ENCODE measurements at places on chromosomes 13 and 19.
A peak's percentile ranks its signal among the peaks of the same experiment; 100 is the strongest.

DNA sequence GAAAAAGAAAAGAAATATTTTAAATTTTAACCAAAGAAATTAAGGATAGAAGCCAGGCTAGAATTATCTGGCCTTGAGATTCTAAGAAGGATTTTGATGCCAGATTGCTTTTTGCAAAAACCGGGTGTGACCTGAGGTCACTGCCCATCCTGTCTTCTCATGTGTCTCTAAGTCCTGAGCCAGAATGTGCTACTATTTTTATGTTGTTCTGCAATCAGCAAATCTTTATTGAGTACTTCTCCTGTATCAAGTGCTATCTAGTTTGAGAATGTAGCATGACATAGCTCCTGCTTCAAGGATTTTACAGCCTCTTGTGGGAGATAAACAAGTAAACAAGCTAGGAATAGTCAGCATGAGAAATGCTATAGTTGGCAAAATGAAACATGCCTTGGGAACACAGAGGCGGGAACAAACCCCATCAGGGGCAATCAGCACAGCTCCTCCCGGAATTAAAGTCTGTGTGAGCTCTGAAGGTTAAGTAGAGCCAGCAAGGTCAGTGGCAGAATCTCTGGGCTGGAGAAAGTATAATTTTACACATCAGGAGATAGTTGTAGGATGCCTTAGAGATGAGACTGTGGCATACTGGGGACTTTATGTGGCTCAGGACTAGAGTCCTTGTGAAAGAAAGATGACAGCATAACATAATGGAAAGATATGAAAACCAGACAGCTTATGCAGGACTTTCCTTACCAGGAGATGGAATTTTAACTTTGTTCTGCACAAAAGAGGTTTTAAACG, 899.5 kb upstream of the SLC10A2 start:
- no peak for DNase-seq

- no peak for DNase-seq
These were observed 55.7 kb upstream of the C1QTNF9 start for GRCh38 chr13:24253520-24254145.

DNA sequence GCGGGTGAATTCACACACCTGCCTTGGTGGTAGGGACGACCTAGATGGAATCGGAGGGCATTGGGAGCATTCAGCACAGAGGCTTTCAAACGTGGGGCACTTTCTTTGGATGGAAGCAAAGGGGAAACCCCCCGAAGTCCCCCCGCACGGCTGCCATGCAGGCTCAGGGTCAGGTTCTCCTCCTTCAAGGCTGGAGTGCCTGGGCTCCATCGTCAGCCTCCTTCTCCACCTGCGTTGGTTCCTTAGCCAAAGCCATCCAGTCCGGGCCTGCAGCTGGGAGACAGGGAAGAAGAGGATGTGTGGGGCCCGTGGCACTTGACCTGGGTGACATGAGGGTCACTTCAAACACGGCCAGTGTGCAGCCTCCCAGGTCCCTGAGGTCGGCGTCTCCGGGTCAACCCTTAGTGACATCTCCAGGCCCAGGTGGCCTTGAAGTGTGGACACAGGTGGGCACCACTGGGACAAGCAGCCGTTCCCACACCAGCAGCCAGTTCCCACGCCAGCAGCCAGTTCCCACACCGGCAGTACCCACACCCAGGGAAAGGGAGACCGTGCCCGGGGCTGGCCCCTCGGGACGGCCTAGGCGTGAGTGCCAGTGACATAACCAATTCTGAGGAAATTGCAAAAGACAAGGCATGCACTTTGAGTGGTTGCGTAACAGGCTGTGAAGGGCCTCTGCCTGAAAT, 116.0 kb downstream of the SOX1 start:
- no peak for DNase-seq

DNA sequence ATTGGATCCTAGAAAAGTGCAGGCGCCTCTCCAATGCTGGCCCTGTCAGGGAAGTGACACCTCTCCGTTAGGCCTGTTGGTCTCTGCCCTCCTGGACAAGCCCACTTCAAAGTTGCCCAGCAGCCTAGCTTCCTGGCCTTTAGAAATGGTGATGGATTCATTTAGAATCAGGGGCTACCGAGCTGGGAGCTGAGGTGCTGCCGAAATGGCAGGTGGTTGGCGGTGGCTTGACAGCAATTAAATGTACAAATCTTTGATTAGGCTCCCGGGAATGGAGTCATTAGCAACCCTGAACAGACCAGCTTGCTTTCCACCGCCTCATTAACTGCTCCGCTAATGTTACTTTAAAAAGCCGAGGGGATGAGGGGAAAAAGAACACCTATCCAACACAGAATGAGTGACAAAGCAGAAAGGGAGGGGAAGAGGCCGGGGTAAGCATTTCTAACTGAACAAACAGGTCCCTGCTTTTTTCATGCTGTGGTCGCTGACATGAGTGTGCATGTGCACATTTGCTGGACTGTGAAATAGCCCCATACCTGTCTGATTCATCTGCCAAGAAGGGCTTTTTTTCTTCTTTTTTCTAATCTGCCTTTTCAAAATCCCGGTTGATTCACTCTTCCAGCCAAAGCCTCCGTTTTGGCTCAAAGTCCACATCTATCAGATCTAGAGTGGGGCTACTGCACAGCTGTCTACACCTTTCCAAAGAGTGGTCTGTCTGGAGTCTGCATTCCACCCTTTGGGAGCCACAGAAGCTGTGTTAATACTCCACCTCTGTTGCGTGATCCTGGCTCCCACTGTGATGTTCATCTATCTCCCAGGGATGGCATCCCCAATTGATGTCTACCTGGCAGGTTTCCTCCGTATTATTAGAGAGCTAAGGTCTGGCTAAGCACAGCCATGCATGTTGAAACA, 431.9 kb downstream of the COG6 start:
- DNase-seq = no peak

- DNase-seq = no peak
These were observed 748 bp downstream of the RPS15 start for GRCh38 chr19:1438933-1439354.

DNA sequence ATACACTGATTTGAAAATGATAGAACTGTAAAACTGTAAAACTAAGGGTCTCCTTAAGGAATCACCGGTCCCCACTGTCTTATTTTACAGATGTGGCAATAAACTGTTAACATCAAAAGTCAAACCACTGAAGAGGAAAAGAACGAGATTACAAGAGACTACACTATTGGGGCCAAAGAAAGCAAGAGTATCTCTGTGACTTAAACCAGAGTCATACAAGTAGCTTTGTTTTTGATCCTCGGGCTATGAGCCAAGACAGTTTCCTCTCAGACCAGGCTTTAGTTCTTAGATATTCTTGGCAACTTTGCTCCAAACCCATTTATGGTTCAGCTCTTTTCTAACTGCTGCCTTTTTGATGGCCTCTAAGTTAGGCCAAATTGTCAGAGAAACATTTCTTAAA, 113.8 kb downstream of the TBC1D4 start:
- no peak for DNase-seq

GRCh38 chr19:45136507-45137178, 24.1 kb downstream of the NKPD1 start:
- DNase-seq = no peak

GRCh38 chr13:78607409-78608251, 4.3 kb upstream of the POU4F1 start:
- DNase-seq = peak; percentile 74

GRCh38 chr13:47798906-47799305, 202.2 kb downstream of the SUCLA2 start:
- no peak for DNase-seq

- DNase-seq = no peak
These were observed 47.8 kb downstream of the GADD45B start for GRCh38 chr19:2523630-2524311.

GRCh38 chr13:98480915-98481877, 95.7 kb downstream of the STK24 start:
- no peak for DNase-seq

DNA sequence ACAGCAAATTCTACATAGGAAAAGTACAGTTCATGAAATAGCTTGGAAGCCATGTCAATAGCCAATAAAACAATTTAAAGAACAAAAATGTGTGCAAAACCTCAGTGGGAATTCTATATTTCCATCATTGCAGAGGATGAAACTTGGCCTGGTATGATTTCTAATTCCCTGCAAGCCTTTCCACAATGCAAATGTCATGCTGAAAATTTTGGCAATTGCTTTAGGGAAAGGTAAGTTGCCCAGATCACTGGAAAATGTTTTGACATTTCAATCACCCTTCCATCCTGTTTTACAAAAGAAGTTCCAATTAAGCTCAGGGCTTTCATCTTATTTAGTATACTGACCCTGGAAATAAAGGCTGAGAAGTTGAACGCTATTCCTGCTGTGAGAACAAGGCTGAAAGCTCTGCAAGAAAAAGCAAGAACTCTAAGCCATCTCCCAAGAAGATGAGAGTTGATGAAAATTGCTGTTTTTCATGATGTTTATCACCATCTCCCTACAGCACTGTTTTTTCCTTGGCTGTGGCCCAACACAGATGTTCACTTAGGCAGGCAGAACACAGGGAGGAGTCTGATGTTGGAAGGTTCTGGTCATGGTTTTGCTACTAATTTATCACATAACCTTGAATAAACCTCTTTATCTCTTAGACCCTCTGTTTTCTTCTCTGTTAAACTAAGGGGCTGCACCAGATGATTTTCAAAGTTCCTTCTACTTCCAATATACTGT, 263.7 kb downstream of the KCTD12 start:
- no peak for DNase-seq

DNA sequence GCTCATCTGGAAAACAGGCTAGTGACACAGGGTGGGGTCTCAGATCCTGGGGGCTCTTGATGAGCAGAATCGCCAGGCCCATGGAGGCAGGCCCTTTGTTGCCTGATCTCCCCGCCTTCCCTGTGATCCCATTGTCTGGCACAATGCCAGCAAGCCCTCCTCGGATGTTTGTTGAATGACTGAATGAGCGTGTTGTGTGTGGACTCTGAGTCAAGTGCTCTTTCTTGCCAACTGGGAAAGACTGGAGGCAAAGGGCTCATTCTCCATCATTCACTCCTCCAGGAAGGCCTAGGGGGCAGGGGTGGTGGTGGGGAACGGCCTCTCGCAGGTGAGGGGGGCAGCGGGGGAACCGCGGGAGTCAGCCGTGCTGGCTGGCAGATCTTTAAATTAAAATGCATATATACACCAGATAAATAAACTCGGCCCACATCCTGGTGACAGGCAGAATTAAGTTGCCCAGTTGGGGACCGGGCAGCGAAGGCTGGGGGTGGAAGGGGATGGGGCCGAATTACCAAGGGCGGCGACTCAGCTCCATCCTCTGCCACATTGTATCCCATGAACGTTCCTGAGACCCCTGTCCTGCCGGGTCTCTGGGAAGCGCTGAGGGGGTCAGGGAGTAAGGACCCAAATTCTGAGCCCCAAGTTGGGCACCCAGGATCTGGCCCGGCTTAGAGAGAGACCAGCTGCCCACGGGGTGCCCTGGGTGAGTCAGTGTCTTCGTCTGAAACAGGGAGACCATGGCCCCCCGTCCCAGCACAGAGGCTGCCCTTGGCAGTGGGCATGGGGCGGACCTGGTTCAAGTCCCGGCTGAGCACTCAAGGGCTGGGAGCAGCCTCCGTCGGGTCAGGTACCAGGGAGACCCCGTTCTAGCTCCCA, 24.5 kb downstream of the EFNA2 start:
- no peak for DNase-seq

DNA sequence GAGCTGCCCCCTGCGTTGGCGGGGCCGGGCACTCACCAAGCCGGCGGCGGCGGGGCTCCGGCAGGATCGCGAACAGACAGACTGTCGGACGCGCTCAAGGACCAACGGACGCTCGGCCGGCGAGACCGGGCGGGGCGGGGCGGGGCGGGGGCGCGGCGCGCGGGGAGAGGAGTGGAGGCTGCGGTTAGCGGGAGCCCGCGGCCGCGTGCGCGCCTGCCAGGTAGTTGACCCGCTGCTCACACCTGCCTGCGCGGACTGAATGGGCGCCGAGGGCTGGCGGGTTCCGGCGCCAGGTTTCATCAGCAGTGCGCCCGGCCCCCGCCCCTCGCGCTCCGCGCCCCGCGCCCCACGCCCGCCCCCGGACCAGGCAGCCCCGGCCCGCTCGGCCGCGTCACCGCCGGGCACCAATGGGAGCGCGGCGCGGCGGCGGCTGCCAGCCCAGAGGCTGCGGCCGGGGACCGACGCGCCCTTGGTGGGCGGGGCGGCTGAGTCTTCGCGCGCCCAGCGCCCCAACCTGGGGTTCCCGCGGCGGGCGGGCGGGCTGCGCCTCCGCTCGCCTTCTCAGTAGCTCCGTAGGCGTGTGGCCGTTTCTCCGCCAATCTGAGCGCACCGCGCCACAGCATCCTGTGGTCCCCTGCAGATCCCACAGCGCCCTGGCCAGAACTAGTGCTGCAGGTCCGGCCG, at the start of gene SLC7A1:
Gene SLC7A1, minus strand, starts transcription at position 309 of the 684 bp plus-strand sequence. CDS start 59,500 bp downstream, outside the sequence.
- peak; percentile 84 for DNase-seq

GRCh38 chr13:48112896-48113755, 18.2 kb upstream of the MED4 start:
- DNase-seq = no peak

GRCh38 chr19:1076951-1077350, 10.0 kb downstream of the ARHGAP45 start:
- DNase-seq = no peak

DNA sequence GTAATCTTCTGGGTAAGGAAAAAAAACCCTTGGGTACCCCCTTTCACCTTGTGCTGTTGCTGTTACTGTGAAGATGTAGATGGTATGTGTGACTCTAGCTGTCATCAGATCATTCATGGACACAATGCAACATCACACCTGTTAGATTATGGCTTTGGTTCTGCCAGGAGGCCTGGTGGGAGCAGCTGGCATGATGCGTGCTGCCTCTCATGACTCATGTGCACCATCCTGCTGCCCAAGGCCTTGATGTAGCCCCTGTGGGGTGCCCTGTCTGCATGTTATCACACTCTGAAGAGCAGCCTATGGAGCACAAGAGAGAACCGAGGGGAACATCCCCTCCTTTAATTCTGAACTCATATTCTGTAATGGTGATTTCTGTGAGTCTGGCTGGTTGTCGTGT, 57.7 kb upstream of the TEX29 start:
- peak; percentile 35 for DNase-seq

- DNase-seq = no peak
These were observed 241.3 kb upstream of the IRS2 start for GRCh38 chr13:110027470-110028240.

DNA sequence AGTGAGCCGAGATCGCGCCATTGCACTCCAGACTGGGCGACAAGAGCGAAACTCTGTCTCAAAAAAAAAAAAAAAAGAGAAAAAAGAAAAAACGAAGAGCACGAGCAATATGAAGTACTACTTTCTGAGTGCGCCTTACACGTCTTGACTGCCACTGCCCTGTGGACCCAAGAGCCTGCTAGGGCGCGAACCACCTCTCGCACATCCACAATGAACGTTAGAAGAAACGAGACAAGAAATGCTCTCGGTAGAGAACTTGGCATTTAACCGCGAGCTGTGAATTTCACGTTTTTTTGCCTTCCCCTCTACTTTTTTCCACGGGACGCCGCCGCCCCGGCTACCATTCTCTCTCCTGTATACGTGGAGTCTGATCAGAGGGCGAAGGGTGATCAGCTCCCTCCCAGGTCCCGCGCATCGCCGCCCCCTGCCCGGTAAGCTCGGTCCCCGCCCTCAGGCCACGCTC, 454 bp downstream of the TIMM44 start:
- DNase-seq = no peak

- DNase-seq = no peak
These were observed 428.4 kb downstream of the COG6 start for GRCh38 chr13:40083841-40084240.
